Activated CD4-positive, CD25-positive, alpha-beta regulatory T cell treated with anti-CD3 and anti-CD28 coated beads, Interleukin-2, amount 50 U/mL, for 72 hours (primary cell): ENCODE measurements at places on chromosomes 1 and 21.

DNA sequence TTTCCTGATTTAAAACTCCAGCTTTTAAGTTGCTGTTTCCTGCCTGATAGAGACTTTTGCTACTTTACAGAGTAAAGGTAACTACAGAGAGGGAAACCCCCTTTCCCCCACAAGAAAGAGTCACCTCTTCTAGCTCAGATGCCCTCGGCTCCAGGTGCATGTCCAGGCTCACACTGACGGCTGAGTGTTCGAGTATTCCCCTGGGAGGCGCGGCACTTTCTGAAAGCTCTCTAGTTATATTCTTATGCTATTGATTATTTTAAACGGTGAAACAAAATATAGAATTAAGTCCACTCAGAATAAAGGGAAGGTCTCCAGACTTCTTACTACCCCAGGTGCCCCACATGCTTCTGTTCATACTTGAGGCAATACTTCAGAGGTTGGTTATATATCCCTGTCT, 160.3 kb upstream of the FMN2 start:
- no peak for DNase-seq

- no peak for DNase-seq
Measured at GRCh38 chr1:224058303-224058702, 55.6 kb upstream of the FBXO28 start.

- no peak for DNase-seq
Measured at GRCh38 chr21:17784604-17785402, 34.4 kb downstream of the C21orf91 start.

DNA sequence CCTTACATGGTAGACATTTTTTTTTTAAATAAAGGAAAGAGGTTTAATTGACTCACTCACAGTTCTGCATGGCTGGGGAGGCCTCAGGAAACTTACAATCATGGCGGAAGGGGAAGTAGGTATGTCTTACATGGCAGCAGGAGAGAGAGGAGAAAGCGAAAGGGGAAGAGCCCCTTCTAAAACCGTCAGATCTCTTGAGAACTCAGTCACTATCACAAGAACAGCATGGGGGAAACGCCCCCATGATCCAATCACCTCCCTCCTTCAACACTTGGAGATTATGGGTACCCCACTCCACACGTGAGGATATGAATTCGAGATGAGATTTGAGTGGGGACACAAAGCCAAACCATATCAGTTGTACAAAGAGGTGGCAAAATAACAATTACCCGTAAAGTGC, 301.7 kb downstream of the GRIK1 start:
- DNase-seq = no peak

DNA sequence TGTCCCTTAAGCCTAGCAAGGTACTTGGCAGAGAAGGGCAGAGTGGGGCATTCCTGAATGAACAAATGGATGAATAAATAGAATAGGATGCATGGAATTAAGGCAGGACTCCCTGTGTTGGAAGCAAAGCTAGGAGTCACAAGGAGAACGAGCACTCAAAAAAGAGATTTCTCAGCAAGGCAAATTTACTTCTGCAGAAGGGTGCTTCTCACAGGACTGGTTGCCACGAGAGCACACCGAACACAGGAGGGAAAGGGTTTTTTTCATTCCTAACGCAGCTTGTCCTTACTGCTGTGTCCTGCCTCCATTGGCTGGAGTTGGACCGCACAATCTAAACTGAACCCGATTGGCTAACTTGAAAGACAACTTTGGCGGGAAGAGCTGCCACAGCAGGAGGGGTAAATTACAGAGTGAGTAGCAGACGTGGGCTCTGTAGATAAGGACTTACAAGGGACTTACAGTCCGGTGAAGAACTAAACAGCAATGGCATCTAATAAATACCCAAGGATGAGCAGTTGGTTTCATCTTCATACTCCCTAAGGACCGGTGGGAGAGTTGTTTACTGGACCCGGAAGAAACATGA, 52.4 kb downstream of the KIF26B start:
- DNase-seq = no peak

DNA sequence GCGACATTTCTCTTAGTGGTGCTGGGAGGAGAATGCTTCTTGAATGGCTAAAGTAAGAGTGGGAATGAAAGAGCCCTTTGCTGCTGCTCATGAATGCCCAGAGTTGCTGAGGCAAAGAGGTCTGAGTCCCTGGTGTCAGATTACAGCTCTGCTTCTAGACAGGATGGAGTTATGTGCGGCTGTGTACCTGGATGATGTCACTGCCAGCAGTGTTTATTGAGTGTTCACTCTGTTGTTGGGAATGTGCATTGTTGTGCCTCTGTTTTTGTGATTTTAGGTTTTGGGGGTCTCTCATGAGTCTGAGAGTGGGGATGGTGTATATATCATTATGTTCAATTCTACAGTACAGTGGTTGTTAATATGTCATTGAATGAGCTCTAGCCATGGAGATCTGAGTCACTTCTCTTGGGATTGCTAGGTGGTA, 2.7 kb downstream of the CDC14A start:
- DNase-seq = no peak

DNA sequence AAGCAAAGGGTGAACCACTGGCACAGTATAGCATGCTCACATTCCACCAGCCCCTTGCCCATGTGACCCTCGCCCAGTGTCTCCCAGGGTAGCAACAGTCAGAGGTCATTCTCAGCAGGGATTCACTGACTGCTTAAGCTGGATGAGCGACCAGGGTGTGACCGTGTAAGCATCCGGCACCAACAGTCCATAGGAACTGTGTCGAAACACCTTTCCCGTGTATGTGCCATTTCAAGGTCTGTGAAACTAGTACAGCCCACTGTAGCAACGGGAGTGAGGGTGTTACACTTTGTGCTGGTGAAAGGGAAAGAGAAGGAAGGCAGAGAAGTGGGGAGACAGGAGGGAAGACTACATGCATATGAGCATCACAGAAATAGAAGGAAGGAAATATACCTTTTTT, 10.8 kb downstream of the PIK3C2B start:
- DNase-seq = no peak
